Stimulated activated CD4-positive, alpha-beta T cell treated with anti-CD3 and anti-CD28 coated beads, Interleukin-2, amount 100 ng/mL, for 24 hours (primary cell): ENCODE measurements at places on chromosomes 7 and 10.

DNA sequence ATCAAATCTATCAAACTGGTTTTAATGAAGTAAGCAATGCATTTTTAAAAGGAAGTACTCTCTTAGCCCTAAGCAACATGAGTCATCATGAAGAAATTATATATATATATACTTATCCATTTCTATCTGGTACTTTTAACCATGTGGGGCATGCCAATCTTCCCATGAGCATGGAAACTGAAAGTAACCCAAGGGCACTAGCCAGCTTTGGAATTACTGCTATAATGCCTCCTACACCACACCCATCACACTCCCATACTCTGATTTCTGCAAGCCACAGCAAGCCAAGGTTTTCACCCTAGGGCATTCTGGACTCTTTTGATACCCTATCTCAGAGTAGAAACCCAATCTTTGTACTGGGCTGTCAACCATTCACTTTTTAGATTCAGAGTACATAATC, 204.6 kb downstream of the IMMP2L start:
- DNase-seq = no peak

- no peak for DNase-seq
Observed at GRCh38 chr7:76259124-76260093, 43.1 kb upstream of the HSPB1 start.

- no peak for DNase-seq
Observed at GRCh38 chr10:777913-778479, 88.5 kb upstream of the DIP2C start.

DNA sequence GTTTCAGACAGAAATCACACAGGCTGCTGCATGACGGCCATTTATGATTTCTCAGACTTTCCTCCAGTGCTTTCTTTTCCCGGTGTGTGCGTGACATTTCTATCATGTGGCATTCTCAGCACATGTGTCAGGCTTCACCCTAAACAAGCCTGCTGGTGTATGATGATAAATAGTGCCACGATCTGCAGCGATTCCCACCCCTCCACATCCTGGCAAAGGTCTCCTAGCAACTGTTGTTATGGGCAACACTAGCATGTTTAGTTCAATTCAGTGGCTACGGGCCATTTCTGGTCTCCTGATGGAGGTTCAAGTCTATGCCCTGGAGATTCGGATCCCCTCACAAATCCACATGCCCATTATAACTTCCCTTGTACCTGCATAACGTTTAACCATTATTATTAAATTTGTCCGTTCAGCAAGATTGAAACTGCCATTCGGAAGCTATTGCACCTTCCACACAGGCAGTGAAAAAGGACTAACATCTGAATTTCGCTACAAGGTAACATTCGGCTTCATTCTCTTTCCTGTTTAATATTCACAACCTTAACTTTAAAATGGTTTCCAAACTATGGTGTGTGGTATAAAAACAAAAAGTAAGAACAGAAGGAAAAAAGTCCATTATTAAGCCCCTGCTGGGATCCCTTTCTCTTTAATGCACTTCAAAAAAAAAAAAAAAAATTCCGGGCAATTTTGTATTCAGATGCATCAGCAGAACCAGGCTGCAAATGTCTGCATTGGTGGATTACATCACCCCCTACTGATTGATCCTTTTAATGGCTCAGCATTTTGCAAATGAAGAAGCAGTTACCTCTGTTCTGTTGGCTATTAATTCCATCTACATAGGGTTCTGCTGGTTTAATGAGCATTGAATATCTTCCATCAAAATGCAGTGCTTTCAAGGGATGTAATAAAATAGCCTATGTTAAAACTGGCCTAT, 90.2 kb downstream of the FRMD4A start:
- no peak for DNase-seq

GRCh38 chr7:96663871-96664445, 45.7 kb downstream of the SEM1 start:
- DNase-seq = no peak

GRCh38 chr7:19410106-19410505, 264.9 kb upstream of the FERD3L start:
- DNase-seq = no peak

DNA sequence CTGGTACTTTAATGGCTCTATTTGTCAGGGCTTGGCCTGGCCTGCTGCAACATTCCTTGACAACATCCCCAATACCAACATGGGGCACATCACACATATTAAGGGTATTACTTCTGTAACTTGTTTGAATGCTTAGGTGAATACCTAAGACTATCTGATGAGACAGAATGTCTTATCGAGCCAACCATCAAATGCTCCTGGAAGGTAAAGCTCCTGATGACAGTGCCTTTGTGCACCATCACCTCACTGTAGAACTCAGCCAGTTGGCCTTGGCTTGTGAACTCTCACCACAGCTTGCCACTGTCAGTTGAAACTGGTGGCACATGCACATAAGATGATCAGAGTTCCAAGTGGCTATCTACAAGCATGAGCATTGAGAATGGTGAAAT, 3.7 kb upstream of the MYO1G start:
- no peak for DNase-seq

DNA sequence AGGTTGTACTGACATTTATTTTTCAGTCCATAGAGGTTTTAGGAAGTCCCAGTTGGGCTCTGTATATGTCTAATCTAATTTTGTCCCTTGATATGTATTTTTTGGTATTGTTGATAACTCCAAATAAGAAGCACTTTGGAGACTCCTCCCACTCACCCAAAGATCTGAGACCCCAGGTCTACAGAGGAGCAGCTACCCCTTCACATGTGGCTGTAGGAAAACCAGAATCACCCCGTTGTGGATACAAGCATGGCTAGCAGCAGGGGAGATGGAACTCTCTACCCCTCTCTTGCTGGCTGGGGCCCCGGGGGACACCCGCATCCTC, 9.4 kb downstream of the HHEX start:
- DNase-seq = no peak

DNA sequence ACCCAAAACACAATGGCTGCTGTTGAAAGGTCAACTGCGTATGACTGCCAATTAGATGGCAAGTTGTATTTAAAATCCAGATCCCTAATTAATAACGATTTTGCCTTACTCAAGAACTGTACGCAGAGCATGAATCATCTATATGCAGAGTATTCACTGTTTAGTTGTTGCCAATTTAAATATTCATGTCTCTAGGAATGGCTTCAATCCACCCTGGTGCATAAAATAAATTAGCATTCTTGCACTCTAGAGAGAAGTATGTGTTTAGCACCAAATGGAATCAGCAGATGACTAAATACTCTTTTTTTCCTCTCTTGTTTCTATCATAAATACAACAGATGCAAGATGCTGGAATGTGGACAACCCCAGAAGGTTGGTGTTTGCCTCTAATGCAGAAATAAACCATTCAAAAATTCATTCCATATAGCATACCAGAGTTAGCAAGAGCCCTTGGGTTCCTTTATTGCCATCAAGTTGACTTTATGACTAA, 320.3 kb downstream of the LRRTM3 start:
- no peak for DNase-seq

- DNase-seq = no peak
Observed at GRCh38 chr7:135929722-135930141, 47.4 kb downstream of the MTPN start.

DNA sequence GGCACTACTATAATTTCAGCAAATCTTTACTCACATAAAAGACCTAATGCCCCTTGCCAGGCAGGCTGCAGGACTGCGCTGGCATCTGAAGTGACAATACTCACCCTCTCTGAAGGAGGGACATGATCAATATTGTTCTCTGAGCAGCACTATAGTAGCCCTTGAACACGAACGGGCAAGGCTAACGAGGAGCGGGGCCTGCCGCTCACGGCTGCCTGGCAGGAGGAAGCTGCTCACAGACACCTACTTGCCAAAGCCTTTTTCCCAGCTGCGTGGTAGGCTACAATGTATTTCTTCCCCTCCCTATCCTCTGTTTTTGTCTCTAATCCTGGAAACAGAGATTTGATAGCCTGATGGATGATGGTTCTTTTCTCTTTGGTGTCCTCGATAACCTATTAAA, 19.9 kb downstream of the PUS7 start:
- DNase-seq = no peak

GRCh38 chr7:114793155-114793845, 128.6 kb upstream of the MDFIC start:
- DNase-seq = no peak

- no peak for DNase-seq
Observed at GRCh38 chr7:16985621-16986020, 103.8 kb upstream of the AGR3 start.

- no peak for DNase-seq
Observed at GRCh38 chr10:58362027-58362789, 23.0 kb upstream of the TFAM start.

- no peak for DNase-seq
Observed at GRCh38 chr10:81944609-81945008, 69.6 kb downstream of the NRG3 start.

DNA sequence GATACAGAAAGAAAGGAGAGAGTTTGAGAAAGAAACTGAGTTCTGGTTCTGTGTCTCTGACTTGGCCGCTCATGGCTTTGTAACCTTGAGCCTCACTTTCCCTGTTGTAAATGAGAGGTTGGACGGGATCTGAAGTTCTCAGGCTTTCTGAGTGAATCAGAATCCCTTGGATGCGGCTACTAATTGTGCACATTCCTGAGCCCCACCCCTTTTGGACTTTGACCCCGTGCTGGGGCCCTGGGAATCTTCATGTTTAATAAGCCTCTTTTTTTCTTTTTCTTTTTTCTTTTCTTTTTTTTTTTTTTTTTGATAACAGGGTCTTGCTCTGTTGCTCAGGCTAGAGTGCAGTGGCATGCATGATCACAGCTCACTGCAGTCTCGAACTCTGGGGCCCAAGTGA, 26.9 kb downstream of the SLC25A28 start:
- no peak for DNase-seq

GRCh38 chr7:142800699-142801260, 30.0 kb downstream of the PRSS2 start:
- DNase-seq = no peak

- no peak for DNase-seq
Observed at GRCh38 chr7:31029251-31030042, 22.7 kb upstream of the ADCYAP1R1 start.

DNA sequence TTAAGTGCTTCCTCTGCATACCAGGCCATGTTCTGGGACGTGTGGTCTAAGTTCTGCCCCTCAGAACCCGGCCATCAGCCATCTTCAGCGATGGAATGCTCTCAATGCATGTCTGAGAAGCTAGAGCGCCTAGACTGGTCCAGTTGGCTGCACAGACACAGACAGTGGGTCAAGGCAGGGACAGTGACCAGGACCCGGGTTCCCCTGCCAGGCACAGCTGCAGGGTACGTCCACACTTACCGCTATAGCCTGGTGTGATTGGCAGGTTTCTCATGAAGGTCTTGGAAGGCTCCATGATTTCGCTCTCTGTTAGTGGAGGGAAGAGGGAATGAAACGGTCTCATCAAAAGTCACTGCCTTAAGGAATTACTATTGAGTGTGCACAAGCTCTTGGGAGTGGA, 47.3 kb downstream of the PNLIPRP2 start:
- no peak for DNase-seq

- DNase-seq = no peak
Observed at GRCh38 chr10:94116848-94117247, 123.1 kb downstream of the PLCE1 start.

GRCh38 chr7:21355406-21355874, 72.4 kb upstream of the SP4 start:
- peak; percentile 44 for DNase-seq

- no peak for DNase-seq
Observed at GRCh38 chr7:46115410-46115809, 194.3 kb upstream of the IGFBP3 start.

DNA sequence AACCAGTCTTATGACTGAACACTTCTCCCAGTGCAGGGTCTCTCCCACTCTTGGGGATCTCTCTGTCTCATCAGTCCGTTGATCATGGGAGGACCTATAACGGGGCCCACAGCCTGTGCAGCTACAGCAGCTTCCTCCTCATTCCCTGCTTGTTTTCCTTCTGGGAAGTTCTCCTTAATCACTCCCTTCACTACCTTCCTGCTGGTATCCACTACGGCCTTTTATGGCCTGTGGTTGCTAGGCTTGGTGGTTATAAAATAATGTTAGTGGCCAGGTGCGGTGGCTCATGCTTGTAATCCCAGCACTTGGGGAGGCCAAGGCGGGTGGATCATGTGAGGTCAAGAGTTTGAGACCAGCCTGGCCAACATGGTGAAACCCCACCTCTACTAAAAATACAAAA, 3.5 kb upstream of the ZNF282 start:
- DNase-seq = no peak

- DNase-seq = no peak
Observed at GRCh38 chr7:156061689-156062255, 249.5 kb upstream of the SHH start.

- no peak for DNase-seq
Observed at GRCh38 chr7:155565596-155565995, 19.2 kb upstream of the CNPY1 start.

DNA sequence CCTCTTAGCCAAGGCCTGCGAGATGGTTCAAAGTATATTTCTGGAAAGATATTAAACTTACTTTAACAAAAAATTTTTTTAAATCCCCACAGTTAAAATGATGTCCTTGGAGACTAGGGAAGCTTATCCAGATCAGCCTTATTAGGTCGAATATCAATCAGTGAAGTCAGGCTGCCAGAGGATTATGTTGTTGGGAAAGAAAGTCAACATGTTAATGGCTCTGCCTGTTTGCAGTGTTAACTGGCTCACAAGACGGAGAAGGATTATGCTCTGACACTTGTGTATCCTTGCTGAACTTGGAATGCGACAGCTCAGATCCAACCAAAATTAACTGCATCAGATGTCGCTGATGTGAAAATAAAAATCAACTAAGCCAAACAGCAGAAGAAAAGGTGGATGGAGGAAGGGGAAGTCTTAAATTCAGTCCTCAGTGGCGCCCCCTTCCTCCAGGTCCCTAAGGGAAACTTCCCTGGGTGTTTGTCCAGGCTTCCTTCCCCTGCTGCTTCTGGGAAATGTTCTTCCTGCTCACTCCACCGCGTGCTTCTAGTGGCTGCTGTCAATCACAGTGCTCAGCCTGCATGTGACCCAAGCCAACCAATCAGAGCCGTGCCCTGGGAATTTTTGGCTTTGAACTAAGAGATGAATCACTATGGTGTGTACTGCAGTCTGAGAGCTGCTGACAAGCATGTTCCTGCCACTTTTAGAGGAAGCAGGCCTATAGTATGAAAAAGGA, 690.4 kb upstream of the NRP1 start:
- DNase-seq = no peak
